ENCODE measurements at places on chromosomes 4 and X. TPM values are rescaled to one million over a fixed set of nuclear protein-coding genes. Genes with fewer than 3 reads are reported as not detected.
A peak's percentile ranks its signal among the peaks of the same experiment; 100 is the strongest.

PTPN13 gene
- total RNA-seq = 23.0 TPM

FAM9C gene
- not detected for total RNA-seq

MTTP gene
- 0.27 TPM for total RNA-seq

USP9X gene
- total RNA-seq = 68.6 TPM

HERC5 gene
- 0.54 TPM for total RNA-seq

- no peak overlapping the region for H3K4me3 ChIP-seq
- no peaks in the 10 kb centered on the region for H3K36me3 ChIP-seq
- no peak for DNase-seq
- no peaks in the 10 kb centered on the region for H3K4me1 ChIP-seq
Observed at GRCh38 chr4:75142850-75143249, 209.9 kb downstream of the PARM1 start.

GRCh38 chrX:34915463-34916225 lies 27.0 kb upstream of the FAM47B start:
- H3K4me3 ChIP-seq = no peak overlapping the region
- H3K27me3 ChIP-seq = peaks cover 30% of the 10 kb centered on the region
- DNase-seq = no peak
- no peaks in the 10 kb centered on the region for H3K36me3 ChIP-seq

GRCh38 chr4:107862658-107863057 lies 37.9 kb downstream of the SGMS2 start:
- H3K27me3 ChIP-seq = no peaks in the 10 kb centered on the region
- peak overlapping the region; percentile 50 for H3K4me3 ChIP-seq
- peak; percentile 96 for DNase-seq
- peak overlapping the region; percentile 98 for H3K27ac ChIP-seq

- H3K27me3 ChIP-seq = no peaks in the 10 kb centered on the region
- H3K36me3 ChIP-seq = no peaks in the 10 kb centered on the region
- peak overlapping the region; percentile 64 for H3K4me3 ChIP-seq
- H3K27ac ChIP-seq = peak overlapping the region; percentile 7
Observed at GRCh38 chr4:182245541-182246215, 2.5 kb downstream of the TENM3 start.

DNA sequence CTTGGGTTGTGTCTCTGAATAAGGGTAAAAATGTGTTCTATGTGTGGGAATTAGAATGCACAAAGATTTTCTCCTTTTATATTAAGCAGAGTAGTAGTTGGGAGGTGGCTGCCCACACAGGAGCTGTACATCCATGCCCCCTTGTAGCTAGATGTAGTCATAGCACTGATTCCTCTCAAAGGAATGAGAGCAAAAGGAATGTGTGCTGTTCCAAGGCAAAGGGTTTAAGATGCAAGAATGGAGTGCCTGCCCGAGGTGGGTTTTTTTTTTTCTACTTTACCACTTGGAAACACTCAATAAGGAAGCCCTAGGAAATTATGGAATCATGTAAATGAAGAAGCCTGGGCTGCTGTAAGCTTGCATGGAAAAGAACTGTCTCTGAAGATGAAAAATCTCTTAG lies 2183.2 kb upstream of the AGA start:
- no peak overlapping the region for H3K4me3 ChIP-seq
- no peaks in the 10 kb centered on the region for H3K36me3 ChIP-seq
- DNase-seq = peak; percentile 25
- no peaks in the 10 kb centered on the region for H3K4me1 ChIP-seq

- H3K27ac ChIP-seq = no peak overlapping the region
- DNase-seq = no peak
- no peaks in the 10 kb centered on the region for H3K4me1 ChIP-seq
- H3K36me3 ChIP-seq = peaks cover 43% of the 10 kb centered on the region
Observed at GRCh38 chr4:48891028-48891619, 15.4 kb downstream of the OCIAD2 start.
